Fibroblast of lung (primary cell): ENCODE measurements at places on chromosomes 11 and 22. TPM values are rescaled to one million over a fixed set of nuclear protein-coding genes. Genes with fewer than 3 reads are reported as not detected.

Gene CCDC87
- total RNA-seq = 0.26 and 0.33 TPM in 2 replicates

Gene TKFC
- total RNA-seq = 15.9 and 27.1 TPM in 2 replicates

Gene FAM180B
- total RNA-seq = not detected in 2 replicates

Gene RIBC2
- under 0.01 TPM in 1 of 2 replicates, not detected in the other for total RNA-seq

Gene OR2AG1
- not detected in 2 replicates for total RNA-seq

Gene DDX25
- not detected in 2 replicates for total RNA-seq

Gene GPHA2
- not detected in 2 replicates for total RNA-seq

Gene MMP12
- total RNA-seq = 0.83 TPM in 1 of 2 replicates, not detected in the other

Gene TEF
- total RNA-seq = 14.9 and 22.5 TPM in 2 replicates

Gene ZFTA
- total RNA-seq = 12.9 and 14.4 TPM in 2 replicates

DNA sequence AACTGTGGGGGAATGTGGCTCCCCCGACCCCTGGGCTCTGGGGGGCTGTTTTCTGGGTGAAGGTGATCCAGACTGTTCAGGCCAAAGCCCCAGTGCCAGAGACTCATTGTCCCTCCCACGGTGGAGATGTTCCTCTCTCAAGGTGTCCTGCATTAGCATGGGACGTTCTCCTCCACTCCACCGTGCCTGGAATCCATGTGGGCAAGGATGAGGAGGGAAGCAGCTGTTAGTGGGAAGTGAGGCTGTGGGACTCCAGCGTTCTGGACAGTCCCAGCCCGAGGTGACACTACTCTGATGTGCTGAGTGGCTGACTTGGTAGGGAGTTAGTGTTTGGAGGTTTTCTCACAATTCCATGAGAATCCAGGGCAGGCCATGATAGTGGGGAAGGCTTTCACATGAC is 31.4 kb upstream of the CLDN5 start:
- DNase-seq = no peak

- DNase-seq = no peak
Observed at GRCh38 chr22:47449508-47450270, 687.2 kb downstream of the TBC1D22A start.

DNA sequence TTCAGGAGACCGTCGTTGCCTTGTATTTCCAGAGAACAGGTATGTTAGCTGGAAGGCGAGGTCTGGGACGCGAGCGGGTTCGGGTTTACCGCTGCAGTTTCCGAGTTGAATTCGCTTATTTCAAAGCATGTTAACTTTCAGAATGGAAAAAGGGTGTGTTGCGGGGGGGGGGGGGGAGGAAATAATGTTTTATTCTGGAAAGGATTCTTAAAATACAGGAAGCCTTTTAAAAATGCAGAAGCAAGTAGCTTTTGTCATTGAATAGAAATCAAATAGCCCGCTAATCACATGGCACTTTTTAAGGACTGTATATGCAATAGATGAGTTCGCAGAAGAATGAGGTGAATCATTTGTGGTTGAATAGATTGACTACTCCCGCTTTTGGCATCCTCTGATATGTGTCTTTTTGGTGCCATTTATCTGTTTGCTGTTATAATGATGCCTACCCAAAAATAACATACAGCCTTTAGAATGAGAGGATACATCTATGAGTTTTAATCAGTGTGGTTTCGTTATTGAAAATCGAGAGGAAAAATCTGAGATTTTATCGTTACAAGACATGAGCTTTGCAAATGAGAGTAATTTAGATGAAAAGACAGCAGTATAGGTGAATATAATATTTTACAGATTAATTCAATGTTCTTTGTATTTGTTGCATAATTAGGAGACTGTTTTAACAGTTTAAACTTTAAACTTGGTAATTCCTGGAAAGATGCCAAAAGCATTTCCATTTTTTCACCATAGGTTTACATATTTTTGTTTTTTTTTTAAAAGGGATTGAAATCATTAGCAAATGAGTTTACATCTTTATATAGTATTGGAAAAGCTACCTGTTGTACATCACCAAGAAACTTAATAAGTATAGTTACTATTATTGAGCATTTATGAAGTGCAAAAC is 1.7 kb downstream of the PDE3B start:
- DNase-seq = peak; percentile 52

DNA sequence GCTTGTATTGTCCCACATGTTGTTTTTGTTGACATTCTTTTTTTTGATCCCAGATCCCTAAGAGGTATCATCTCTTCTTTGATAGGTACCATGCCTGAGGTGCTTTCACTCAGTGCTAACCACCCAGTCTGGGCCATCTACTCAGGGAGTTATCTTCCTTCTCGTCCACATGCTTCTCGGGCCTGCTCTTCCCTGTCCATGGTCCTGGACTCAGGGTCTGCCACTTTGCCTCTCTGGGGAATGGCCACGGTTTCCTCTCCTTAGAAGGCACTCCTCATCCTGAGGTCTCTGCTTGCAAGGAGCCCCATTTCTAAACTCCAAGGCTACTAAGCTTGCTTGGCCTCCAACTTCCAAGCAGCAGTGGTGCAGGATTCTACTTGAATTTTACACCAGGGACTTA is 227.0 kb upstream of the NCAM1 start:
- peak; percentile 29 for DNase-seq

DNA sequence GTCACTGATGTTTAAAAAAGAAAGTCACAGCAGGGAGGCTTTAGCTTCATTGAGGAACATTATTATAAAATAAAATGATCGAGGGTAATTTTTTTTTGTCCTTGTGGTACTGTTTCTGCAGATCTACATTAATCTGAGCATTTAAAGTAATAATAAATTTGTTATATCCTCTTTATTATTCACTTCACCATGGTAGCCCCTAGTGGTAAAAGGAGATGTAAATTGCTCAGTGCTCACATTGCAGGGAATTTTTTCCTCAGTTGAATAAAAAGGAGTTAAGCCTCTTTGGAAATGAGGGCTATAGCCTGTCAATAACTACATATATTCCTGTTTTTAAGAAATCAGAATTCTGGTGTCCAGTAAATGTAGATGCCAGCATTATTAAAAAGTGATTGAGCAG is 99.7 kb upstream of the VPREB1 start:
- DNase-seq = peak; percentile 6

GRCh38 chr11:64186492-64187165 is 658 bp downstream of the STIP1 start:
- DNase-seq = no peak

DNA sequence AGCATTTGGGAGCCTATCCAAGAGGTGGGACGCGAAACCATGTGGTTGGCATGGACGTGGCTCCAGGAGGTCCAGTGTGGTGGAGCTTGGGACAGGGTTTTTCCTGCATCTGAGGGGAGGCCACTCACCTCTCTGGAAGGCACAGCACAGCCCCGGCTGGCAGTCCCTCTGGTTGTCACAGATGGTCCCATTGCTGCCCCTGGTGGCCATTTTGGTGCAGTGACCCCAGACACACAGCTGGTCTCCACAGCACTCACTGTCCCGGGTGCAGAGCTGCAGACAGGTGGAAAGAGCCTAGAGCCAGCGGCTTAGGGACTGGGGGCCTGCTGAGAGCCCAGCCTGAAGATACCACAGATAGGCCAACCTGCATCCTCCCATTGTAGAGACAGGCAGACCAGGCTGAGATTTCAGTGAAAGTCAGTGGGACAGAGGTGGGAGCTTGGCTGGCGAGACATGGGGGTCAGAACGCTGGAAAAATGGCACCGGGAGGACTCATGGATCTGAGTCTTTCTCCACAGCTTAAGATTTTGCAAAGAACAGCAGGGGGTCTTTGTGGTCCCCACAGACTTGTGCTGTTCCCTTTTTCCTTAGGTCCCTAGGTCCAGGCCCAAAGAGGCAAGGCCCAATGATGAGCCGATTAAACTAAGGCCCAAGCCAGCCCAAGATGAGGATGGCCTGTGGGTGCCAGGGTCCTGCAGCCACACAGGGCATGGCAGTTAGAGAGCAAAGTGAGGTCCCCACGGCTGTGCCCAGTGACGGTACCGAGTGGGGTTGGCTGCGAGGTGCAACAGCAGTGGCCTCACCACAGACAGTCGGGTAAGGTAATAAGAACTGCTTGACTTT is 41.4 kb downstream of the DKK3 start:
- peak; percentile 31 for DNase-seq

DNA sequence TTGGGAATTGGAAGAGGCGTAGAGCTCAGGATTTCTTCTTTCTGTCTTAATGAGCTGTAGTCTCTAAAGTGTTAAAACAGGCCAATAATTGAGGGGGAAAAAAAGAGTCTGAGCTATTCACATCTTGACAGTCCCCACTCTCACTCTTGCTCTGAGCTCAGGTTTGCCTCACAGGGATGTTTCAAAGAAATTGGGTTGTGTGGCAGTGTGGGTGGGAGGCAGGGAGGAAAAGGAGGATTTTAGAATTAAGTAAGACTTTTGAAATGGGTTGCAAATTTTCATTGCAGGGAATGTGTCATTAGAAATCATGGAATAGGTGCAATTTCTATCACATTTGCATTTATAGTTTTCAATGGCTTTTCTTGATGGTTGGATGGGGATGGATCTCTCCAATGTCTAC is 338.8 kb upstream of the KIRREL3 start:
- DNase-seq = no peak

- DNase-seq = no peak
Observed at GRCh38 chr11:27420217-27420616, 52.4 kb downstream of the LGR4 start.

DNA sequence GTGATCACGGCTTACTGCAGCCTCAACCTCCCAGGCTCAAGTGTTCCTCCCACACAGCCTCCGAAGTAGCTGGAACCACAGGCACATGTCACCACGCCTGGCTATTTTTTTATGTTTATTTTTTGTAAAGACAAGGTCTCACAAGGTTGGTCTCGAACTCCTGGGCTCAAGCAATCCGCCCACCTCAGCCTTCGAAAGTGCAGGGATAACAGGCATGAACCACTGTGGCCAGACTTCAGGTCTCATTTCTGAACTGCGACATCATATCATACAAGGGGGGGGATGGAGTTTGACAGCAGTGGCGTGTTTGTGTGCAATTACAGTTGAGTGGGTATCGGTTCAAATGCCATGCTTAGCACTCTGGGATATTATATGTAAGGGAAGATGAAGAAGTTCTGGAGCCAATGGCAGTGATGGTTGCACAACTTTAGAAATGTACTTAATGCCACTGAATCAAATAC is 6.9 kb downstream of the NAALADL1 start:
- DNase-seq = no peak

DNA sequence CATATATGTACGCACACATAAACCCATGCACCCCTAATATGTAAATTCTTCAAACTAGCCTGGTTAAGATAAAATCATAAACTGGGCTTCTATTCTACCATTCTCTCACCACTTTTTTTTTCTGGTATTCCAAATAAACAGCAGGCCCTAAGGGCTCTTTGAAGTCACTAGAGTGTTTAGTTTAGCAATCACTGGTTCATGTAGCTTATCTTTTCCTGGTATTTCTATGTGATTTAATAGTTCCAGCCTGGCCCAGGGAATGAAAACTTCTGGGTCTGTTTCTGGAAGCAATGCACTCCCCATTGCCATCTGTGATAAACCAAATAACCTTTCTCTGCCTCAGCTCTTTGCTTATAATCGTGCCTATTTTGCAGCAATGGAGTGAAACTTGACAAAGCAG is 10.7 kb upstream of the MPPED2 start:
- DNase-seq = no peak

DNA sequence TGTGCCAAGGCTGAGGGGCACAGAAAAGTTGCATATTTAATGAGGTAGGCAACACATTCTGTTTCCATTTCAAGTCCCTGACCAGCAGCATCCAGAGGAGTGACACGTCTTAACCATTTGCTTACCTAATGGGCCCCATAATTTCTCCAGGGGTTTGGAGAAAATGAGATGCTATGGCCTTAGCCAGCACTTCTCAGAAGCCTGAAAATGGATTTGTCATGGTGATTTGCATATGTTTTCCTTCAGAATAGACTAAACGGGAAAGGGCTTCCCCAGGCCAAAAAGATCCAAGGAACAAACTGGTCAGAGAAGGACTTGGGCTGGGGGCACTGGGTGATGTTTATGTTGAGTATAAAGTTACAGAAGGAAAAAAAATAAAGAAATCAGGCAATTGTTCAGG is 16.7 kb downstream of the CSRP3 start:
- no peak for DNase-seq

DNA sequence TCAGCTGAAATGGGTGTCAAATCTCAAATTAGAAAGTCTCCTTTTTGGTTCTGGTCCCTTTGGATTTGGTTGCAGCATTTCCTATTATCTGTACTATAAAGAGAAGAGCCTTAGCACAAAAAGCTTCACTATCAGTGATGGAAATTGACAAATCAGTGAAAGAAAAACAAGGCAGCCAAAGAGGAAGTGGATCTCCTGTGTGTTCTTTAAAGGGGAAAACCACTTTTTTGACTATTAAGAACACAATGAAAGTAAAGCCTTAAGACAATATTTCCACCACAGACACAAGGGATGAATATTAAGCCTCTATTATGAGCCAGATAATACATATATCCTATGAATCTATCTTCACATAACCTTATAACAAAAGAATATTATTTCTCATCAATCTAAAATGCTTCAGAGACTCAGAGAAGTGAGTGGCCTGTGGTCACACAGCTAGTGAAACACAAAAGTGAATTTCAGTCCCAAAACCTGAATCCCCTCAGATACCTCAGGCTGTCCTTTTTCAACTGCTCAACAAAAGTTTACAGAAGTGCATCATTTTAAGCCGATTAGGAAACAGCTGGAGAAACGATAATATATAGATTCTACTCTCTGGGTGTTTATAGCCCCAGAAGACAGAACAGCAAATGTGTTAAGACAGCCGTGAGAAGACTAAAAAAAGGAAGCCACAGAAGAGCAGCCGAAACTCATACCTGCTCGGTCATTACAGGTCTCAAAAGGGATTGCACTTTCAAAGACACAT is 24.4 kb upstream of the FSHB start:
- DNase-seq = no peak

- peak; percentile 86 for DNase-seq
Observed at GRCh38 chr22:19103880-19104821, 18.1 kb downstream of the DGCR2 start.

GRCh38 chr11:126380909-126381308 is 25.4 kb downstream of the ST3GAL4 start:
- no peak for DNase-seq

GRCh38 chr11:117862019-117862725 is 14.3 kb downstream of the FXYD6 start:
- DNase-seq = no peak

GRCh38 chr11:103043826-103044678 is 47.9 kb downstream of the DCUN1D5 start:
- DNase-seq = no peak

DNA sequence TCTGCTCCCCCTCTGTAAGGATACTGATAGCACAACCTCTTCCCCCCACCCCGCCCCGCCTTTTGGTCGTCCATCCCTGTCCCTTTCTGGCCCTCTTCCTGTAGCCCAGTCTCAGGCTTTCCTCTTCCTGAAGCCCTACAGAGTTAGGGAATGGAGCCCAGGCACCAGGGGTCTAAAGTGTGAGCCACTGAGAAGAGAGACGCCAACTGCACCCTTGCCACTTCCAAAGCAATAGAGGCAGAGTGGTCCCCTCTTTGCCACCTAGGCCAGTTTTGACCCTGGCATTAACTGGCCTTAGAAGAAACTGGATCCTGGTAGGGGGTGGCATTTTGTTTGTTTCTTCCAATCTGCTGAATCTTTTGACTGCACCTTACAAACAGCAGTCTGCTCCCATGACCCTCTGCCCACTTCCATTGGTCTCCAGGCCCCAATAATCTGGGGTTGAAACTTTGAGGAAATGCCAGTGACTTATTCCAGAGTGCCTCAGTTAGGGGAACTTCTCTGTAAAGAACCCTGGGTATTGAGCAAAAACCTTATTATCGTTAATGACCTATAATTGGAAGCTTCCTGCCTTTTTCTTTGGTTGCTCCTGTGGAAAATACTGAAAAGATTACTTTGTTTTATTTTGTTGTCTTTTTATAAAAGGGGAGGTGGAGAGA is 9.7 kb upstream of the GRK2 start:
- DNase-seq = no peak

GRCh38 chr11:100094121-100094865 is 592.8 kb upstream of the ARHGAP42 start:
- DNase-seq = no peak
